AML-193 (cell line): ENCODE measurements at places on chromosomes 6 and 20.

- DNase-seq: peak; percentile 53
Measured at GRCh38 chr6:141677598-141678211, 455.0 kb upstream of the GJE1 start.

GRCh38 chr20:43543138-43543537, 15.7 kb upstream of the SGK2 start:
- DNase-seq: no peak

DNA sequence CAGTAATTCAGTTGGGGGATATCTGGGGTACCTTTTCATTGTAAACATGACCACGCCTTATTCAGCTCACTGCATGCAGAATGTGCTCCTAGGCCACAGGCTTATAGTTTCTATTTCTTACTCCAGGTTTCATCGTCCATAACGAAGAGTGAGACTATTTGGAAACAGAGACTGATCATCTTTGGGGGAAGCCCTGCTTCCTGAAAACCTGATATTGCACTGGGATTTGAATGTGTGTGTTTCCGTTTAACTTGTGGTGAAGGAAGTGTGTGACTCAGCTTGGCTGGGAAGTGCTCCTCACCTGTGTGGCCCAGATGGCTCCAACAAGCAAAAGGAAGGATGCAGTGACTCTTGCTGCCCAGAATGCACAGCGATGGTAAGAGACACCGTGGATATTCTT, 19.6 kb upstream of the LTV1 start:
- DNase-seq: no peak

DNA sequence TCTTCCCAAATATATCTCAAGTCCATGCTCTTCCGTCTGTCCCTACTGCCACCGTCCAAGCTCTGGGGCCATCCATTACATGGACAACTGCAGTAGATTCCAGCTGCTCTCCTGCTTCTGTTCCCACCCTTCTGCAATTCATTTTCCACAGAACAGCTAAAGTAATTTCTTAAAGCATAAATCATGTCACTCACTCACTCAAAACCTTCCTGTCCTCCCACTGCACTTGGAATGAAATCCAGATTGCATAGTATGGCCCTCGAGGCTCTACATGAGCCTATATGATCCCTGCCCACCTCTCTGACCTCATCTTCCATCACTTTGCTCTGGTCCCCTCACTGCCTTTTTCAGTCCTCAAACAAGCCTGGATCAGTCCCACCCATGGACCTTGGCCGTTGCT, 10.9 kb downstream of the PHACTR2 start:
- DNase-seq: no peak

DNA sequence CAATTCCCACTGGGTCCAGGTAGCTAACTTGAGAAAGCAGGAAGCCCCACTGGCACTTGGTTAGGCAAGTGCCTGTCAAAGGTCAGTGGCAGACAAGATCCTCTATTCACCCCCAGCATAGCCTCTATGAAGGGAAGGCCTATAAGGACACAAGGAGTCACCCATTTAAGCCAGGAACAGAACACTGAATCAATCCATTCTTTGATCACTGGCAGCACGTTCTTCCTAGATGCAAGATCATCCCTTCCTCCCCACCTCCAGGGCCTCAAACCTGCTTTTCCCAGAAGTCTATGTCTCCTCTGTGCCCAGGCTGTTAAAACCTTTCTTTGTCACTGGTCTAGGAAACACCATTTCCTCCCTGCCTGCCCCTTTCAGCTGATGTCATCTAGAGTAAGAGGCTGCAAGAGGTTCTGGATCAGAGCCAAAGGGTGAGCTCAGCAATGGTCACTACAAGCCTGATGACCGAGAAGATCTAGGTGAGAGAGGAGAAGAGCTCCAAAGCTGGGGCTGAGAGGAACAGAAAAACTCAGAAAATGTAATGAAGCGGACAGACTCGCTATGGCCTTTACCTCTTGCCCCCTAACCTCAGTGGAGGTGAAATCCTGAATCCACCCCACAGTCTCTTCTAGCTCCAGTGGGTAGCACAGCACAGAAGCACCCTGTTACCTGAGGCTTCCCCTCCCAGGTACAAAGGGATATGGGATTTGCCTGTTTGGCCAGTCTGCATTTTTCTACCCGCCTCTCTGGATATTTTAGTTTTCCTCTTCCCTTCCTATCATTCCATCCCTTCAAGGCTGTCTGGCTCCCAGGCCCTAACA, 1.8 kb downstream of the GTPBP2 start:
- DNase-seq: peak; percentile 86

- no peak for DNase-seq
Measured at GRCh38 chr6:149593408-149593807, 27.2 kb downstream of the GINM1 start.

DNA sequence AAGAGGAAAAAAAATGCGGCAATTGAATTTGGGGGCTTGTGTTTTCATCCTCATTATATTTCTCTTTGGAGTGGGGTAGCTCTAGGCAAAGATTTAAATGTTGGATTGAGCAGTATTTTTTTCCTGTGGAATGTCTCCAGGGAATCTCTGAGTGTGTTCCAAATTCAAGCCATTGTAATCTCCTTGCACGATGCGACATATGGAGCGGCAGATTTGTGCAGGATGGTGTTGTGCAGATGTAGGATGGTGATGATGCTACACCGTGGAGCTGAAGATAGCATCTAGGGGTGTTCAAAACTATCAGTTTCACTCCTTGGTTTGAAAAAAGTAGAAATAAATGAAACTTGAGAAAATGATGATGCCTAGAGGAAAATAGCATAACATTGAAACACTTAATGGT, 777.5 kb upstream of the EPHA7 start:
- DNase-seq: no peak

DNA sequence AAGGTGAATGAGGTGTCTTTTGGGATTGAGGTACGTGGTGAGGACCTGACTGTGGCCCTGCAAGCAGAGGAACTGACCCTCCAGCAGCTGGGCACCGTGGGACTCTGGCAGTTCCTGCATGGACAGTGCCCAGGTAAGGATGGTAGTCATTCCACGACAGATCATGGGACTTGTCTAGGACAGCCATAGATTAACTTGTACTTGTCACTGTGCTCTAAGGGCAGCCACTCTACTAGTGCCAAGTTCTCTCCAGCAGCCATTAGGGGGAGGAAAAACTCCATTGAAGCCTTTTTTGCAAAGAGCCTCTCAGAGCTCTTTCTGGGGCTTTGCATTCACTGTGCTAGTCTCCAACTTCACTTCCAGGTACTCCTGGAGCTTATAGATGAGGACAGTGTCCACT, 20.4 kb downstream of the TAF11 start:
- DNase-seq: peak; percentile 10

- no peak for DNase-seq
Measured at GRCh38 chr6:113625850-113626249, 231.3 kb upstream of the MARCKS start.

GRCh38 chr6:90428514-90428913, 131.9 kb upstream of the BACH2 start:
- DNase-seq: no peak

- no peak for DNase-seq
Measured at GRCh38 chr6:116398316-116399010, 27.7 kb downstream of the DSE start.

GRCh38 chr20:5658912-5659345, 91.3 kb upstream of the SHLD1 start:
- no peak for DNase-seq

DNA sequence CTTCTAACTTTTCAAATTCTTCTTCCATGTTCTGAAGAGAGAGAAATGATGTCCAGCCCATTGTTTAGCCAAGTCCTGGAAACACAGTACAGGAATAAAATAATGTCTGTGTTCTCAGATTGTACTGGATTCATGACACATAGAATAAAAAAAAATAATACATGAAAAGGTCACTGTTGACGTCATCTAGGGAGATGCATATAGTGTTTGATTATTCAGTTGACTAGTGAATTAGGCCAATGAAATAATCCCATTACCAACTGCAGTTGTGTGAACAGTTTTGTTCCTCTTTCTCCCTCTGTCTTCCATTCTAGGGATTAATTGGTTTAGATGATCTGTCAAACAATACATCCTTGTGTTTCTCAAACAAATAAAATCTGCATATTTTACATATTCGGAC, 222.8 kb downstream of the ALDH8A1 start:
- no peak for DNase-seq

GRCh38 chr6:69887026-69887425, 20.7 kb downstream of the COL19A1 start:
- DNase-seq: no peak

GRCh38 chr6:75791881-75792280, 42.8 kb downstream of the MYO6 start:
- no peak for DNase-seq

GRCh38 chr20:35617397-35618262, 2.0 kb downstream of the SPAG4 start:
- no peak for DNase-seq

- no peak for DNase-seq
Measured at GRCh38 chr20:41119614-41120561, 17.5 kb upstream of the PLCG1 start.

- peak; percentile 46 for DNase-seq
Measured at GRCh38 chr6:2971420-2972218, at the start of gene SERPINB6. TSS of gene SERPINB6 (minus strand) at chr6:2971567. CDS start at chr6:2959332, 12,235 bp downstream.

- DNase-seq: peak; percentile 64
Measured at GRCh38 chr6:118708744-118709143, 57.4 kb upstream of the CEP85L start.

GRCh38 chr6:41334482-41335040, 847 bp upstream of the NCR2 start:
- no peak for DNase-seq

DNA sequence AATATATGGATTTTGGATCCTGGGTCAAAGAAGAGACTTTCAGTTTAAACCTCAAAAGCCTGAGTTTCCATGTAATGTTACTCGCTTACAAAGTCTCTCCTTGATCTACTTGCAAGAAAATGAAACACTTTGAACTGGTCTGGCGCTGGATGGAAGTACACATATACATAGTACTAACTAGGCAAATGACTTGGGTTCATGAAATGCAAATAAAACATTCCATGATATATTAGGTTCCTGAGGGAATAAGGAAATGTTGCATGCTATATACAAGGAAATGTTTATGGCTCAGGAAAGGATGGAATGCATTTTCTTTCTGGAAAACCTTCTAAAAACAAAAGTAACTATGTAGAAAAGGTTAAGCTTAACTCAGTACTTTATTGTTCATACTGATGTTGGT, 11.4 kb upstream of the TXLNB start:
- DNase-seq: no peak

- DNase-seq: no peak
Measured at GRCh38 chr6:22082218-22082617, 214.6 kb downstream of the PRL start.

- no peak for DNase-seq
Measured at GRCh38 chr20:17959257-17959627, 9.4 kb downstream of the SNX5 start.

GRCh38 chr6:85464260-85464644, 14.4 kb downstream of the NT5E start:
- peak; percentile 88 for DNase-seq

DNA sequence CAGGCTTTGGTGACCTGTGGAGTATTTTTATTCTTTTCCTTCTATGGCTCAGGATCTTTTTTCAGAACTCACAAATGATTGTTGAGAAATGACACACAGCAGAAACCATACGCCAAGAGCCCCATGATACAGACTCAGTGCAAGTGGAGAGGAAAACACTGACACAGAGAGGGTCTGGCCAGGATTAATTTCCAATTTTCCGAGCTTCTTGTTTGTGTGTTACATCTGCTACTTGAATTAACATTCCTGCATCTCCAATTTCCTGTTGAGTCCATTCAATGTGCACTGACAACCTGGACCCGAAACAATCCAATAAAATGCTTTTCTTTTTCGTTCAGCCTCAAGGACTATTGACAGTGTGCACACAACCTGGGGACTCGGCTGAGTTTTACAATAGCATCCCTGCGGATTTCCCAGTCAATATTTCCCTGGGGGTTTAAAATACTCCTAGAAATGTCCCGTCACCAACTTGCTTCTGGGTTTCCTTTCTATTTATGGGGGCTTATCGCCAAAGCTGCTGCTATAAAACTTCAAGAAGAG, 4.9 kb upstream of the MLN start:
- no peak for DNase-seq

- DNase-seq: peak; percentile 95
Measured at GRCh38 chr6:106546691-106547414, 82.4 kb downstream of the RTN4IP1 start.

- no peak for DNase-seq
Measured at GRCh38 chr6:127807806-127808517, 92.9 kb downstream of the THEMIS start.

- DNase-seq: no peak
Measured at GRCh38 chr6:48109944-48110343, 1.1 kb downstream of the PTCHD4 start.

- no peak for DNase-seq
Measured at GRCh38 chr20:59498291-59498690, 106.0 kb upstream of the PHACTR3 start.

DNA sequence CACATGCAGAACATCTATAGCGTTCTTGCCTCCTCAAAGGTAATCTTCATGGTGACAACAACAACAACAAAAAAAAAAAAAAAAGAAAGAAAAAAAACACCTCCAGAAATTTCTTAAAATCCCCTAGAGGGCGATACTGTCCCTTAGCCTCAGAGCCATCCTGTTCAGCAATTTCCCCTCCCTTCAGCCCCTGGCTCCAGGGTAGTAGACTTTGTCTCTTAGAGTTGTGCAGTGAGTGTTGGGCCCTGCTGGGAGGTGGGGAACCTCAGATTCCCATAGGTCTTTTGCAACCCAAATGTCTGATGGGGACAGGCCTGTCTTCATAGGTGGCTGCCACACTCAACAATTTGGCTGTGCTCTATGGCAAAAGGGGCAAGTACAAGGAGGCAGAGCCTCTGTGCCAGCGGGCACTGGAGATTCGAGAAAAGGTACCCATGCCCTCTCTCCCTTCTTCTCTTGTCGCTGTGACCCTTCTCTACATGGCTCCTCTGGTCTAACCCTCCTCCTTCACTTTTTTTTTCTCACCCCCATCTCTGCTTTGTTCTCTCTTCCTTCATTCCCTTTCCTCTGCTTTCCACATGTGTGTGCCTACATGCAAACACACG, 6.0 kb upstream of the PTK7 start:
- peak; percentile 74 for DNase-seq

GRCh38 chr6:3625149-3625979, 126.1 kb downstream of the PXDC1 start:
- no peak for DNase-seq

DNA sequence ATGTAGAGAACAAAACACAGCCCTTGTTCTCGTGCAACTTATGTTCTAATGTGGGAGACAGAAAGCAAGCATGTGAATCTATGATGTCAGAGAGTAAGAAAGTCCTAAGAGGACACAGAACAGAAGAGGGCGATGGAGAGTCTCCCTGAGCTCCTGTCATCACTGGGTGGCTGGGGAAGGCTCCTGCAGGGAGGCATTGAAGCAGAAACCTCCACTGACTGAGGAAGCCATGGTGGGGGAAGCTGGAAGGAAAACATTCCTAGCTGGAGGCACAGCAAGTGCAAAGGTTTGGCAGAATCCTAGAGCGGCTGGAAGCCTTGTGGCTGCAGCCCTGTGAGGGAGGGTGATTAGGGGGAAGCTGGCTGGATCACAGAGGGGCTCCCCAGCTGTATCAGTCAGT, 248.0 kb downstream of the CDH26 start:
- DNase-seq: peak; percentile 78
